Muscle of arm (tissue), 14 donors: ENCODE measurements at places on chromosomes 1 and 21. TPM values are rescaled to one million over a fixed set of nuclear protein-coding genes. Genes with fewer than 3 reads are reported as not detected.

PLEKHN1 gene
- polyA plus RNA-seq: 6.2 TPM

GRCh38 chr1:184167352-184167751 lies 115.8 kb downstream of the TSEN15 start:
- DNase-seq: no peak

S100A3 gene
- polyA plus RNA-seq: 1.5 TPM

AUNIP gene
- 1.4 TPM for polyA plus RNA-seq

DNA sequence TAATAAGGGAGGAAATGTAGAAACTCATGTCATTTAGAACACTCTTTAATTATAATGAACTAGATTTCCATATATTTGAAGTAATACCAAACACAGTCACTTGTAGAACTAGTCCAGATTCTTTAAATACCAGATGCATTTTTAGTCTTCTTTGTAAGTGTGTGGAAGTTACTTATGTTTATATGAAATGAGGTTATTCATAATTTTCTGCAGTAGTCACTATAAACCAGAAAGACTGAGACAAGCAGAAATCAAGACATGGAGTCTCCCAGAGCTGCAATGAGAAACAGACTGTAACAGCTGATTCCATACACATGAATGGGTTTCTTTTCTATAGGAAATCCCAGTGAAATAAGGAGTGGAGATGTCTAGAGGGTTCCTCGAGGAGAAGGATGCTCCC lies 216.6 kb upstream of the ZP4 start:
- DNase-seq: no peak

DNA sequence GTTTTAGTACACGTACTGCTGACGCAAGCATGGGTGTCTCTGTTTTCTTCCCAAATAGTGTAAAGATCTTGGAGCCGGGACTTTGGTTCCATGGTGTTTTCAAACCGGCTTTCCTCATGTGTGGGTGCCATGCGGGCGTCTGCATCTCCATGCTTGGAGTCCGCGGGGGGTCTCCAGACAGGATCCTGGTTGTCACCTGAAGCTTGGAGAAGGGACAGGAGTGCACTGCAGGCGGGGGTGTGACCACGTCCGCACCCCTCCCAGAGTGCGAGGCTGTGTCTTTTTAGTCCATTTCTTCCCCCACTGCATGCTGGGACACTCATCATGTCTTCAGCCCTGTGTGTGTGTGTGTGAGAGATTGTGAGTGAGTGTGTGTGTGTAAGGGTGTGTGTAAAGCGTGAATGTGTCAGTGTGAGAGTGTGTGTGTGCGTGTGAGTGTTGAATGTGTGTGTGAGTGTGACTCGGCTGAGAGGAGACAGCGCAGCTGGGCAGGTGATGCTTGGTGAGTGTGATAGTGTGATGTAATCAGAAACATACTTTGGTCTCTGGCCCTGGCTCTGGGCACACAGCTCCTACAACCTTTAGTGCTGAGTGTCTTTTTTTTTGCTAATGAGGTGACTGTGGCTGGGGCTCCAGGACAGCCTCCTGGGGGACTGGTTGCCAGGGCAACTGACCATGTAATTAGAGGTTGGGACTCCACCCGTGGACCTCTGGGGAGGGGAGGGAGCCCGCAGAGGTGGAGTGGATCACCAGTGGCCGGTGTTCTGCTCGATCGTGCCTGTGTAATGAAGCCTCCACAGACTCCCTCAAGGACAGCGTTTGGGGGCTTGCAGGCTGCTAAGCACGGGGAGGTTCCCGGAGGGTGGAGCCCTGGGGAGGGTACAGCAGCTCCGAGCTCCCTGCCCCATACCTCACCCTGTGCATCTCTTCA lies 55.1 kb downstream of the AGPAT3 start:
- no peak for DNase-seq

ADORA1 gene
- 8.3 TPM for polyA plus RNA-seq

DNA sequence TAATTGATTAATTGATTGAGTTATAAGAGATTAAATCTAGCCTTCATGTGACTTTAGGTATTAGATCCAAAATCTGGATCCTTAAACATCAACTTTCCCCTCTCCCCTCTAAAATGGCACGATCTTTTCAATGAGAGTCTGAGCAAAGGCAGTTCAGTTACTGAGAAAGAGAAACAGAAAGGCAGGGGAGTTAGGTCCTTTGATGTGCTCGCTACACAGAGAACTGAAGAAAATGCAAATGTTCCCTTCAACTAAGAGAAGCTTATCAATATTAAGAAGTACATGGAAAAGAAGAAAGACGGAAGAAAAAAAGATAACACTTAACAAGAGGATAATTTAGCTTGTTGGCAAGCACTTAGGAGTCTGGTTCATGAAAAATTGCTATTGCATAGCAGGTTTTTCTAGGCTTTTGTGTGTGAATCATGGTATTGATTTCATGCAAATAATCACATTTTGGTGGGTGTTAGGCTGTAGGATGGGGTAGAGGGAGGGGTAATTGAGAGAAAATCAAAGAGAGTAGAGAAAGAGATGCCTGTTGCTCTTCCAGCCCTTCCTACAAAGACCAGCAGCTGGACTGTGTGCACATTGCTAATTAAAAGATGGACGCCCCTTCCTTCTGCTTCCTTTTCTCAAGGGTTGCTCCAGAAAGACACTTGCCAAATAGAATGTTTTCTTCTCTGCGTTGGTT lies 307.6 kb upstream of the PLXNA2 start:
- no peak for DNase-seq
